Stimulated activated naive B cell treated with anti-CD40 and anti-IgM and Interleukin-4, amounts not matched to agents 10 μg/mL and 1 μg/mL and 100 μg/mL, for 72 hours (primary cell): ENCODE measurements at places on chromosomes 2 and 18.

DNA sequence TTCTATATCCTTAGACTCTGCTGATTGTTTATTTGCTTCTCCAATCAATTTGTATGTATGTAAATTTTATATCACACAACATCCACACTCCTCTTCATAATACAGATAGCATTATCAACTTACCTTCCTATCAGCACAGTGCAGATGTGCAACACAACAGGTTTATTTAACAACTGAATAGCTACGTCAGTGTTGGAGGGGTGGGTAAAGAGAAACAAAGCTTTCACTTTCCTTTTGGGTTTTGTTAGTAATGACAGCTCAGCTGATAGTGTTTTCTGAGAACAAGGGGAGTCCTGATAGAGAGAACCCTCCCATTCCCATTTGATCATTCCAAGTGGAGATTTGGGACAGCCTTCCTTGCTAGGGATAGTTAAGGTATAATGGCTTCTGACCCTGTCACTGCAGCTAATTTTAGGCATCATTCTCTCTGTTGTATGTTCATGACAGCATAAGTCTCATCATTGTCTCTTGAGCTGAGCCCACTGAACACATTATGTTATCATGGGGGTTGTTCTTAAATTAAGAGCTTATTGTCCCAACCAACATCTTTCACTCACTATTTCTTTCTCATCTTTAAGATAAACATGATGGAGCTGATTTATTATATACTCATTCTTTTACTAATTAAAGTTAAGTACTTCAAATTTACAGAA lies 227.7 kb downstream of the GPD2 start:
- no peak for DNase-seq

DNA sequence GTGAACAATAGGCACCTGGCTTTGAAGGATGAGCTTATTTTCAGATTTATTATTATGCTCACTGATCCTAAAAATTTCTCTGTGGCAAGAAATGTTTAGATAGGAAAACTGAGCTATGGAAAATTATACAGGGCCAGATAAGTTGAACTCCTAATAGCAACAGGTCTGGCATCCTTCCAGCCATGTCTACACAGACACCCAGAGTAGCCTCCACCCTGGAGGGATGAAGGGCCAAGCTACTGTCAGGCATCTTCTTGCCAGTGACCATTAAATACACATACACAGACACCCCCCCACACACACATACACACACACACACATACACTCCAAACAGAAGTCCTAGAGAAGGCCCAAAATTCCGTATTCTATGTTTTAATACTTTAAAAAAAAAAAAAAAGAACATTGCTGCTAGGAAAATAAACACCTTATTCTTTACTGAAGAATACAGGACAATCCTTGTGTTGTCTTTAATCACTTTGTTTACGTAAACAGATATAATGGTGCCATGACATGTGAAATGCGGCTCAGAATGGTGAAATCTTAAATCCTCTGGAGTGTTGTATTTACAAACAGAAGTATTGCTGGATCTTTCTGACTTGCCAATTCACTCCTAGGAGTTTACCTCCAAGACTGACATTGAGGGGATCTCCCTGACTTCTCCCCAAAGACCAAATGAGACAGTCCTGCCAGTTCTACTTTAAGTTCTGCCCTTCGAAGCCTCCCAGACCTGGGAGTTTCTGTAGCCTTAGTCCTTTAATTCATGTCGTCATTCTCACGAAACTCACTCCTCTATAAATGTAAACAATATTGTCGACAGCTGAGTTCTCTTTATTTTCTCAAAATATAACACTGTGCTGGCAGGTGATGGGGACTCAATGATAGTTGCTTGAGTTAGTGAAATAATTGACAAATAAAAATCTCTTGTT lies 163.1 kb downstream of the ANTXR1 start:
- DNase-seq: no peak

GRCh38 chr2:88765154-88765888 lies 73.8 kb downstream of the RPIA start:
- DNase-seq: peak; percentile 31

DNA sequence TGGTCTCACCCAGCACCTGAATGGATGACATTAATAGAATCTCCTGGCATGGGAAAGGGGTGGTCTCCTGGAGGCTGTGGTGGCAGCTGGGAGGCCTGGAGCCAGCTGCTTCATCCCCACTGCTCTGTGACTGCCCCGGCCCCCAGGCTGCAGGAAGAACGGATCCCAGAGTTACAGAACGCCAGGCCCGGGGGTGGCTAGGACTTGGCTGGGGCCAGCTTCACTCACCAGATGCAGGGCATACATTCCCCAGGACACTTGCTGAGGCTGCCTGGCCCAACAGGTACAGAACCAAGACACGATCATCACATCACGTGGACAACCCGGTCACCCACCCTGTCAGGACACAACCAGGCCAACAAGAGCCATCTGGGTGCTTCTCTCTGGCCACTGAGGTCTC lies 178.6 kb upstream of the SALL3 start:
- DNase-seq: no peak

GRCh38 chr2:100981011-100981410 lies 21.1 kb upstream of the RPL31 start:
- DNase-seq: no peak

GRCh38 chr18:48878471-48878870 lies 72.3 kb downstream of the SMAD7 start:
- DNase-seq: no peak

GRCh38 chr2:56624181-56624580 lies 440.4 kb downstream of the CCDC85A start:
- no peak for DNase-seq

- DNase-seq: no peak
These were observed 128.8 kb upstream of the REV1 start for GRCh38 chr2:99618579-99619097.

DNA sequence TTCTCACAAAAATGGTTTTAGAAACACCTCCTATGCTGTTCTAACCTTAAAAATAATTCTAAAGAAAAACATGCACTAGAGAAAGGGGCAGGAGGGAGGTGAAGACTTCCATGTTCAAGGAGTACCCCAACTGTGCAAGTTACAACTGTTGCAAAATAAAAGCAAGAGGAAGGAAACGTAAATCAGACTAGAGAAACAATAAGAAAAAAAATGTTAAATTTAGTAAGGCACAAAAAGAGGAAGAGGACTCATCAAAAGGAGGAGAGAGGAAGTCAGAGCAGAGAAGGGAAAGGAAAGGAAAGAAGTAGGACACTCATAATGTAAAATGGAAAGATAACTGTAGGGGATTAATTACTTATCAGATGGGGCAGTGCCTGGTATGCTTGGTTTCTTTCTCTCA lies 34.1 kb downstream of the RAPH1 start:
- DNase-seq: no peak

DNA sequence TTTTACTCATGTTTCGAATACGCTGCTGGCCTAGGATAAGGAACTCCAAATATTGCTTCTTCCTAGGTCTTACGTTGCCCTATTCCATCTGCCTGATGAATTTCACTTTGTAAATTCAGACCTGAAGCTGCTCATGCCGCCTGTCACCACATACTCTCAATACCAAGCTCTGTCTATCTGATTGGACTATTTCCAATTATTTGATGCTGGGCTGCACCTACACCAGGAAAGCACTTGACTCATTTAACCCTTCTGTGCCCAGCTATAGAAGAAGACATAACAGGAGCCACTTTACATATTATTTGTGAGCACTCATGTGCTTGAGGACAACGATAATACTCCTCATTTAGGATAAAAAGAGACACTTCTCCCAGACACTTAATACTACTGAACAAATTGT lies 1293.9 kb upstream of the LRRTM1 start:
- DNase-seq: no peak

DNA sequence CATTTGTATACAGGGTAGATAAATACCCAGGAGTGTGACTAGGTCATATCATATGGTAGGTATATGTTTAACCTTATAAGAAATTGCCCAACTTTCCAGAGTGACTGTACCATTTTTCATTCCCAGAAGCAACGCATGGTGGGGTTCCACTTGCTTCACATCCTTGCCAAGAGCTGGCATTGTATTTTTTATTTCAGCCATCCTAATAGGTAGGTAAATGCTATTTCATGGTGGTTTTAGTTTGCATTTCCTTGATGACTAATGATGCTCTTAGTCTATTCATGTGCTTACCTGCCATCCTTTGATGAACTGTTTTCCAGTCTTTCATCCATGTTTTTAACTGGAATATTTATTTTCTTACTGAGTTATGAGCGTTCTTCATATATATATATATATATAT lies 51.9 kb downstream of the MAP4K3 start:
- no peak for DNase-seq

GRCh38 chr18:32337821-32338220 lies 132.9 kb downstream of the GAREM1 start:
- DNase-seq: no peak

GRCh38 chr2:64727013-64727767 lies 73.5 kb upstream of the SERTAD2 start:
- no peak for DNase-seq

DNA sequence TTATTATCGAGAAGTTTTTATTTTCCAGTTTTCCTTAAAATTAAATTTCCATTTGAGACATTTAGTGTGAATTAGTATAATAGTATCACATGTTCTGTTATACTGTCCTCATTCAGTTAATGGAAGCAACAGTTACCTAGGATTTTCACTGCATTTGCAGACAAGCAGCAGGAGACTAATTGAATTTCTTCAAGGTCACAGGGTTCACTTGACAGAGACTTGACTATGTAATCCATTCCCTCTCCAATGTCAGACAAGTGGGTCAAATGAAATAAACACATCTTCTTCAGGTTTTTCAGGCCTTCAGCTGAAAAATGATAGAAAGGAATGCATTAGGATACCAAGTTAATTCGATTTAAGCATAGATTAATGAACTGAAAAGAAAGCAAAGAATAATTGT lies 26.7 kb downstream of the NLRC4 start:
- DNase-seq: no peak

GRCh38 chr18:42412281-42412680 lies 457.2 kb downstream of the PIK3C3 start:
- no peak for DNase-seq

DNA sequence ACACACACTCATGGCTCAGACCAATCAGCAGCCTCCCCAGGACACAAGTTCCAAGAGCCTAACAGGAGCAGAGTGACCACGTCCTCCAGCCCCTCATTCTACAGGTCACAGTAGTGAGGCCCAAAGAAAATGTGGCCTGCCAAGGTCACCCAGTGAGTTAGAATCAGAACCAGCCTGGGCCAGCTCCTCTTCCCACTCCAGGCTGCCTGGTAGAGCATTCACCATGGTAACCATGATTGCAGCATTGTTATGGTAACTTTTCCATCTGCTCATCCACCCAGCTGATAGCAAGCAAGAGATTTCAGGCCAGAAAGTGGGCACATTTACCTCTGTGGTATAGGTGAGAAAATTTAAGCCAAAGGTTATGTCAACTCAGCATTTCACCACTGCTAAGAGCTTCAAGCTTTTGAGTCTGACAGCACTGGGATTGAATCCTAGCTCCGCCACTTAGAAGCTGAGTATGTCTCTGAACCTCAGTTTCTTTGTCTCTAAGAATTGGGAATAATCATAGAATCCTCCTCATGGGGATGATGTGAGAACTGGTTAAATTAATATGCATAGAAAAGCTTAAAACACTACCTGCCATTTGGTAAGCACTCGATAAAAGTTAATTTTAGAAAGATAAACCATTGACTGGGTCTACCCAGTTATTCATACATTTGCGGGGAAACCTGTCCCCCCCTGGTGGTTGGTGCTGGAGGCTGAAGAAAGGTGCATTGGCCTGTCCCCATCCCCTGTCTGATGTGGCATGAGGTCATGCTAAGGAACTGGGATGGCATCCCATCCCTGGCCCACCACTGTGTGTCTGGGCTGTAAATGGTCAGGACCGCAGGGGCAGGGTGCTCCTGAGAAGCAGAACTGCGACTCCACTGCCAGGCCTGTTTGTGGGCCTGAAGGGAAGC lies 181.5 kb downstream of the KLHL29 start:
- no peak for DNase-seq

DNA sequence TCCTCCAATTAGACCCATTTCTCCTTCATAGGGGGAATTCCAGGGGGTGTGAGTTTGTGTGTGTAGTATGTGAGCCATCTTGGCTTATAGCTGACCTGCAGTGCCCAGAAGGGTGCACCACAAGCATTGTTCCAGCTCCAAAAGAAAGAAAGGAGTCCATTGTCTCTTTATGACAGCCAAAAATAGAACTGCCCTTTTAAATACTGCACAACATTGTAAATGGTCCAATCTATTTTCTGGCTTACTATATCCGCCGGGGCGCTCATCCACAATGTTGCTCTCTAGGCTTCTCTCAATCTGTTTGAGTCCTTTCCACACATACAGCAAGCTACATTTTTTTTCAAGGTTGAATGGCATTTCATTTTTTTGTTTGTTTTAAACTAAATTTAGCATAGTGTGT lies 517.5 kb downstream of the STK39 start:
- no peak for DNase-seq

DNA sequence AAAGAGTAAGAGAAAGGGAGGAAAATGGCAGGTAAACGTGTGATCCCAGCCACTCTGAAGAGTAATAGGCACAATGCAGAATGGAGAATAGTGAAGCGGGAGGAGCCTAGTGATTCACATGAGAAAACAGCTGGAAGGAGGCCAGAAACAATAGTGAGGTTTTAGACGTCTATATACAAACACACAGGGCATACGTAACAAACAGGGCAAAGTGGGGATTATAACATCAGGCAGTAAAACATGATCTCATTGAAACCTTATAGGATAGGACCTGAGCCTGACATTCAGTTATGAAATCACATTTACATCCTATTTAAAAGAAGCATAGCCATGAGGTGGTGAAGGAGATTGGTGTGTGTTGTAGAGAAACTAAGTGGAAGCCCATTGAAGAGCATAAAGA lies 33.0 kb upstream of the GATA6 start:
- no peak for DNase-seq

- no peak for DNase-seq
These were observed 235.2 kb downstream of the GCA start for GRCh38 chr2:162579169-162579568.

- no peak for DNase-seq
These were observed 428.8 kb downstream of the THSD7B start for GRCh38 chr2:137194111-137194510.

GRCh38 chr18:74806700-74807416 lies 209.2 kb downstream of the ZNF407 start:
- no peak for DNase-seq

GRCh38 chr2:101399021-101399799 lies 11.9 kb upstream of the CREG2 start:
- no peak for DNase-seq

GRCh38 chr2:159029936-159030335 lies 61.5 kb downstream of the TANC1 start:
- DNase-seq: no peak

- no peak for DNase-seq
These were observed 39.3 kb downstream of the RAB10 start for GRCh38 chr2:26072925-26073768.

DNA sequence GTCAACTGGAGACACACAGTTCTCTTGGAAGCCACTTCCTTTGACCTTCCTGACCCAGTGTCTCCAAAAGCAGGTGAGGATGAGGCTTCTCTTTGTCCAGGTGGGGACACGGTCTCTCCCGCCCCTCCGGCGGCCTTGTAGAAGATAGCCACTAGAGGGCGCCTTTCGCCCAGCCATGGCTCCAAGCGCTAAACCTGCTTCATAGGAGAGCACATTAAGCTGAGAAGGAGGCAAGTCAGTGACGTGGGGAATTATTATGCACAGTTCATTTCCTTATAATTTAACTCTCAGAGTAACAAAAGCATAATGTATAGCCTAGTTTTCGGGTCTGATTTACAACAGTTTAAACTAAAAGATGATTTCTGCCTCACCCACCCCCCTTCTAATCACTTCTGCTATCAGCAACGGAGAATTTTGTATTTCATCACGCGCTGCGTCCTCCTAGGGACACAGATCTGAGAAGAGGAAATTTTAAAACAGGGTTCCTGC lies 208.7 kb downstream of the ICOS start:
- DNase-seq: peak; percentile 61
